Activated CD4-positive, alpha-beta T cell treated with anti-CD3 and anti-CD28 coated beads for 24 hours (primary cell): ENCODE measurements at places on chromosomes 12 and 14.

- no peak for DNase-seq
Measured at GRCh38 chr12:10700581-10700980, 22.5 kb downstream of the YBX3 start.

GRCh38 chr14:73712540-73713180 is 1.5 kb downstream of the PNMA1 start:
- DNase-seq, result peak; percentile 34

DNA sequence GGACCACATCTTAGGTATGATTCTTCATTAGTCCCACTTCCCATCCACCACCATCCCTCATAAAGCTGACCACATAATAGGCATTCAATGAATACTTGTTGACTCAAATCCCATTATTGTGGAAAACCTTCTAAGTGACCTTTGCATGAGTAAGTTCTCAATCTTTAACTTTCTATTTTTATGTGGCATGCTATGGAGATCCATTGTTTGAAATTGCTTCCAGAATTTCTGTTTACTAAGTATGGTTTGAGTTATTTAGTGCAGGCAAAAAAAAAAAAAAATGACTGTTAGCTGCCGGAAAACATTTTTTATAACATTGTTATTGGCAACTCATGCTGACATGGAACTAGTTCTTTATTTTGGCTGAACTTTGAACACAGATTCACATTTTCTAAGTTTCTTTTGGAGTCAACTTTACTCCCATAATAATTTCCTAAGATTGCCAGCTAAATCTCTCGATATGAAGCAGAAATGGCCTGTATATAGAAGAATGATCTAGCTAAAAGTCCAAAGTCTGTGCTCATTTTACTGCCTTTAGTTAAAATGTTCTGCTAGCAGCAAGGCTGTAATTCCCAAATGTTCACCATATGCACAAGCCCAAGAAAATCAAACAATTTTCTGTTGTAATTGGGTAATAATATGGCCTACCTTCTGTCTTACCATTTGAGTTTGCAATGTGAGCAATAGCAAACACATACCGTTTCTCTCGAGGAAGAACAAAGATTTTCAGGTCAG is 77.9 kb downstream of the PTGER2 start:
- no peak for DNase-seq

DNA sequence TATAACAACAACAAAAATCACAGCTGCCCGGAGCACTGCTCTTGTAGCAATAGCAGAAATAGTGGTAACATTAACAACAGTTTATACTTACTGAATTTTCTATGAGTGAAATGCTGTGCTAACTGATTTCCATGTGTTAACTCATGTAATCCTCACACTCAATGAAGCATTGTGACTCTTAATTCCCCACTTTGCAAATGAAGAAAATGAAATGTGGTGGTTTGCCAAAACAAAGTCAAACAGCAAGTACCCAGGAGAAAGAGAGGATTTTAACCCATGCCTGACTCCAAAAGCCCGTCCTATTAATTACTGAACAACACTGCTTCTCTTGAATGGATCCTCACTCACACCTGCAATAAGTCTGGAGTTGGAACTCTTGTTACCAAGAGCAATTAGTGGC is 123.5 kb downstream of the MED13L start:
- no peak for DNase-seq

- no peak for DNase-seq
Measured at GRCh38 chr12:105935106-105935505, 203.6 kb downstream of the NUAK1 start.

DNA sequence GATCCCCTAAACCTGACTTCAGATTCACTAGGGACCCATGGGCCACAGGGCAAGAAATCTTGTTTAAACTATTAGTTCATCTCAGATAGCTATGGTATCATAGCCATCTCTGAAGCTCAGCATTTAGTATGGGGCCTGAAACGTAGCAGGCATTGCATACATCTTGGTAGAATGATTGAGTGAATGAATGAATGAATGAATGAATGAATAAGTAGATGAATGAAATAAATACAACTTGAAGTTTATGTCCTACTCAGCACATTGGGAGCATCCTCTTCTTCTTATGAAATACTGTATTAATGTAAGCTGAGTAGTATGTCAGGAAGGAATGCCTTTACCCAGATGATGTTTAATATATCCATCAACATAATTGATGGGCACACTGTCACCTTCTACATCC is 175.4 kb upstream of the EEA1 start:
- DNase-seq, result no peak
